Activated naive CD4-positive, alpha-beta T cell (primary cell): ENCODE measurements at places on chromosomes 12 and 14.

GRCh38 chr12:68673788-68674187 is 13.0 kb upstream of the NUP107 start:
- no peak for DNase-seq

DNA sequence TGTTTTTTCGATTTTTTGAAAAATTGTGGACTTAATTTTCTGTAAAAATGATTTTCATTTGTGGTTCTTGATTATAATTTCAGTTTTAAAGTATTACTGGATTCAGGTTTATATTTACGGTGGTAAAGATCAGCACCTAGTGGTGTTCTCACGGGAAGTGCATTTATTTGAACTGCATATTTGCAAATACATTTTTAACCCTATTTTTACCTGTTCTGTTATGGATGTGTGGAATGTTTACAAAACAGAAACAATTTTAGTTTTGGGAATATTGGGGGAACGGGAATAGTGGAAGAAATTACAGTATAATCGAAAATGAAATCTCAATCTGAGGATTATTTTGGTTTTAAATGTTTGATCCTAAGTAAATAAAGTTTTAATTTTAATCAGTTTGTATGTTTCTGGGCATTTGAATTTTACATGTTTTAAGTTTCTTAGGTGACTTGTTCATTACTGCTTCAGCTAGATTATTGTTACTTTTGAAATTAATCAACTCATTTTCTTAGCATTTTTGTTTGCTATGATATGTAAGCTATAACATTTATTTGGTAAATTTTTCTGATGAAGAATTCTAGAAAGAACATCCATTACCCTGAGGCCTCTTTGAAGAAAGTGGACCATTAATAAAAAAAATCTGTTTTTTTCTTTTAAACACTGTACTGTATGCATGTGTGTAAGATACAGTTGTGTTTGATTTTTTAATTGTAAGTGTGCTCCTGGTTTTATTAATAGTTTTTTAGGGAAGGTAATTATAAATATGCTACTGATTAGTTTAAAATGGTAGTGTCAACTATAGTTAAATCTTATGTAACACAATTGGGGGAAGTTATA is 942 bp downstream of the ATF7IP start:
- no peak for DNase-seq

DNA sequence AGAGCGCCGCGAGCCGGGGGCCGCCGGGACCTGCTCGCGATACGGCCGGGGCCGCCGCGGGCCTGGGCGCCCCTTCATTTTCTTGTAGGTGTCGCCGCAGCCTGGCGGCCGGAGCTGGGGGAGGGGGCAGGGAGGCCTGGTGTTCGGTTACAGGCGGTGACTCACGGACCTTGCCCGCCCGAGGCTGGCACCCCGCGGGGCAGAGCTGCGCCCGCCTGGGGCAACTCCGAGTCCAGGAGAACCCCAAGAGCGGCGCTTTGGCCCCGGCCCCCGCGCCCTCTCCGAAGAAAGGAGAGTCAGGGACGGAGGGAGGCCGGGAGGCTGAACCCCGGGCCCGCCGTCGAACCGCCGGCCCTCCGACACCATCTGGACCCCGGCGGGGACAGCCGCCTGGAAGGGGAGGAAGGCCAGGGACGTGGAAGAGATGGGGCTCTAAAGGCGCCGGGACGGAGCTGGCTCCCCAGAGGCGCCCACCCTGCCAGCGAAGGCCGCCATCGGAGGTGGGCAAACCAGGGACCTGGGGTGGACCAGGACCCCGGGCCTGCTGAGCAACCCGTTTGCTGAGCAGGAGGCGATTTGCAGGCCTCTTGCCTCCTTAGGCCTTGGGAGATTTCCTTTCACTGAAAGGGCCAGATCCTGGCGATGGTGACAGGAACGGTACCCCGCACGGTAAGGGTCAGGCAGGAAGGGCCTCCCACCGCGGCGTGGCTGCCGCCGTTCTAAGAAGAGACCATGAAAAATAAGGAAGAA is 843 bp upstream of the NUAK1 start:
- DNase-seq, result no peak

DNA sequence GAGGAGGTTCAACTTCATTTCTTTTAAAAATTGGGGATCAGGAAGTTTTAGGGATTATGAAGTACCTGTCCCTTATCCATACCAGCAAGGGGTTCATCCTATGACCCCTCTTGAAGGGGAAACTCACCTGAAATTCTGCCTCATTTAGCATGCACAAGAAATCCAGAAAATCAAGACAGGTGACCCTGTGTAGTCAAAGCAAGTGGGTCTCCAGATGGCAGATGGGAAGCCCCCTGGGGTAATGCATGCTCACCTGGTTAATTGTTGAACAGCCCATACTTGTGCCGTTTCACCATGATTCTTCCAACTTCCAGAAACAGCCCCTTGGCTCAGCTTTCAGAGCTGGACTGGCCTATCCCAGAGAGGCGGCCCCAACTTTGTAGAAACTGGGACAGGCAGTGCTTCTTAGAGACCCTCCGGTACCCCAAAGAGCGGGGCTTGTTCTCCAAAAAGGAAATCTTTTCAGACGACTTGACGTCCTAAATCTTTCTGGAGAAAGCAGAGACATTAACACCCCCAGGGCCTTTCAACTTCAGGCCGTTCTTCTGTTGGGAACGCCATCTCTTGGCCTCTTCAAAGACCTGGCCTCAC is 66.3 kb upstream of the ESRRB start:
- DNase-seq, result no peak

DNA sequence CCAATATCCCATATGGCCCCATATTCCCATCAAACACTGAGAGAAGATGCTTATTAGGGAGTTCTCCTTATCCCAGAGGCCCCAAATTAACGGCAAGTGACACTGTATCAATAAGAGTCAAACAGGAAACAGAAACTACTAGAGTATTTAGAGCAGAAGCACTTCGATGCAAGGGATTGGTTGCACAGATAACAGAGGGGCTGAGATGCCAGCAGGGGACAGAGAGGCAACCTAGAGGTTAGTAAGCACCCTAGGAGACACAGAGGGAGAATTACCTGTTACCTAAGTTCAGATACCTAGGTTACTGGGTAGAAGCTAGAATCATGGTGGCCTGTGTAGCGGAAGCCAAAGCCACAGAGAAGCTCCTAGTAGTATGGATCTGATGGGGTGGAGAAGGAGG is 2.9 kb downstream of the HEBP1 start:
- no peak for DNase-seq

GRCh38 chr14:80313806-80314205 is 102.5 kb upstream of the DIO2 start:
- DNase-seq, result no peak

DNA sequence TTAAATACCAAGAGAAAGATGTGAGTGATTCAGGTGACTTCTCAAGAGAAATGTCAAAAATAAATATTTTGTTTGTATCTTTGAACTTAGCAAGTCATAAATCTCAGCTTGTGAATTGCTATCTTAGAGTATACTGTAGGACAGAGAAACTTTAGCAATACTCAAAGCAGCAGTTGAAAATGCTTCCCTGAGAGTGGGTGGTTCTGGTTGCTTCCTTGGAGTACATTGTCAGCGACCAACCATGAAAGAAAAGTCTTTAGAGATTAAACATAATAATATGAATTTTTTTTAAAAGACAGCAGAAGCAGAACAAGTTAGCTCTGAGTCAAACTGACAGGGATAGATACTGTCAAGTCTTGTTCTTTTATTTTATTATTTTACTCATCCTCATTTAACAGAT is 86.8 kb upstream of the OSBPL8 start:
- no peak for DNase-seq

- DNase-seq, result no peak
Observed at GRCh38 chr14:52002542-52002941, 13.2 kb downstream of the RTRAF start.

DNA sequence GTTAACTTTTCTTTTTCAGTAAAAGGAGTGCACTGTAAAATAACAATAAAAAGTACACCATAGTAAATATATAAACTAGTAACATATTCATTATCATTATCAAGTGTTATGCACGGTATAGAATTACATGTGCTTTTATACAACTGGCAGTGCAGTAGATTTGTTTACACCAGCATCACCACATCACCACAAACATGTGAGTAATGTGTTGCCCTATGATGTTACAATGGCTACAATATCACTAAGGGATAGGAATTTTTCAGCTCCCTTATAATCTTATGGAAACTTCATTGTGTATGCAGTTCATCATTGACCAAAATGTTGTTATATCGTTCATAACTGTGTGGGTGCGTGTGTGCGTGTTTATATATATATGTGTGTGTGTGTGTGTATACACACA is 23.5 kb upstream of the NEDD1 start:
- DNase-seq, result no peak

DNA sequence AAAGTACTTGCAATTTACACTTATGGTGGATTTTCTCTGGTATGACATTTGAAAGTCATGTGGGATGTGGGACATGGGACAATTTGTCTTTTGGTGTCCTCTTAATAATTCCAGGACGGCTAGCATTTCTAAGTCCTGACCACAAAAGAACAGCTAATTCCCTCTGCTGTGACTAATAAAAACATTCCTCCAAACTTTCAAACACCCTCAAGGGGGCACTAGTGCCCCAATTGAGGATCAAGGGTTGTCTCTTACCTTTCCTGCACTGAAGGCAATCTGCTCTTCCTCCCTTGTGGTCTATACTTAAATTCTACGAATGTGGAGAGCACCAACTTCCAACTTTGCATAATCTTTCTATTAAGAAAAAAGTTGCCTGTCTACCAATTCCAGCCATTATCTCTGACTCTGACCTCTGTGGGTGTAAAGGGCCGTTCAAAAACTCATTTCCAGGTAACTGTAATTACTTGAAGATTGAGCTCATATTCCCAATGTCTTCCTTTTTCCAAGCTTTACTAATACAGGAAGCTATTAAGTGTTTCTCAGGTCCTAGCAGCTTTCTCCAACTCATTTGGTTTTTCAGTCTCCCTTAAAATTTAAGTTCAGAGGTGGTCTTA is 210.2 kb downstream of the PTPRO start:
- no peak for DNase-seq

GRCh38 chr12:91804533-91804932 is 341.1 kb downstream of the BTG1 start:
- no peak for DNase-seq

DNA sequence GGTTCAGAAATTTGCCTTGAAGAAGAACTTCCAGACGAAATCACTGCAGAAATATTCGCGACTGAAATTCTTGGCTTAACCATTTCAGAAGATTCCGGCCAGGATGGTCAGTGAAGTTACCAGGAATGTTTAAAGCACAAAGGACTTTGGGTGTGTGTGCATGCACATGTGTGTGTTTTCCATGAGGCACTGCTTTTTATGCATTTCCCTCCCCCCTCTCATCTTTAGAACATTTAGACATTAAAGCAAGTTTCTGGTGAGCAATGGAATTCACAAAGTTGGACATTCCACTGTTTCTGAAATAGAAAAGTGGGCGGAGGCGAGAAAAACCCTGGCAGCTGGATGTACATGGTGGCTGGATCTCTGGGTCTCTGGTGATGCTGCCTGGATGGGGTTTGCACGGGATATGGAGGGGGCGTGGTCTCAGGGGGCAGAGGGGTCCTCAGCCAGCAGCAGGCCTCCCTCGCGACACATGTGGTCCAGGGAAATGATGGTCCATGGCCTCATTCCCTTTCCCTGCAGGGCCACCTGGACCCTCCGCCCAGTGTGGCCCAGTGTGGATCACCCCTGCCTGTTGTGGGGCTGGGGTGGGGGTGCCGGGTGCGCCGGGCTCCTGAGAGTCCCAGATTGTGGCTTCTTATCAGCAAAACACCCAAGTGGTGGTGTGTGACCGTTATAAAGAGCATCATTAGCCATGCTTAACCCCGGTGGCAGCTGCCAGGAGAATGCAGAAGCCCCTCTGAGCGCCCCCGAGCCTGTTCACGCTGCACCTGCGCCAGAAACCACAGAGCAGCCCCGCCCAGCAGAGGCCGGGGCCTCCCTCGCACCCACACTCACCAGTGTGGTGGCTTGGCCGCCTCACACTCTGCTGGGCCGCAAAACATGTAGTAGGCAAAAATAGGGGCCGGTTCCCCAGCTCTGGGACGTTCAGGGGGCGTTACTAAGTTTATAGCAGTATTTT is 17.8 kb upstream of the BCL7A start:
- DNase-seq, result no peak

GRCh38 chr14:88196925-88197324 is 126.1 kb downstream of the KCNK10 start:
- DNase-seq, result no peak

DNA sequence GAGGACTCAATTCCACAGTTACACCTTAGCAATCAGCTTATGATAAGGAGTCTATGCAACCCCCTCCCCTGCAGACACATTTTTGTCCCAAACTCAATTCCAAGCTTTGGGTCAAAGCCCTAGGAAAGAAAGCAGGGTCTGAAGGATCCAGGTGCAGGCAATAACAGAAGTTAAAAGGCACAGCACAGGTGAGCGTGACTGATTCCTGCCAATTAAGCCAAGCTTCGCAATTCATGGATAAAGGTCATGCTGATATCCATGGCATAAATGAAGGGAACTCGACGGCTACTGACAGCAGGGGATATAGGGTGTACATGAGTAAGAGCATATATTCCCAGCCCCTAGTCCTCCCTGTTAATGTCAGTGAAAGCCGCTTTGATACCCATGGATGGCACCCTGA is 39.3 kb downstream of the C12orf56 start:
- DNase-seq, result no peak

DNA sequence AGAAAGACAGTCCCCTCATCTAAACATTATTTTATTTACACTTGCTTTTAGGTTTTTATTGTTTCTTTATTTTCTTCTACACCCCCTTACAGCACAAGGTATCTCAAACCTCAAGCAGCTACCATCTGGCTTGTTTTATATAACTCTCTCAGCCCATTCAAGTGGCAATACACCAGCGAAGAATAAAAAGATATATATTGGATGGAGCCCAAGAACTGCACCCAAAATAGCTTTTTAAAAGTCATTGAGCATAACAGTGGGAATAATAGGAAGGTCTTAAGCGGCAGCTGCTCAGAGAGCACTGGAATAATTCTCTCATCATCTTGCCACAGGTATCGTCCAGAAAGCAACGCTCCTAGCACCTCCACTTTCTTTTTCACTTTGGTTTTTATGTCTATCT is 322.5 kb downstream of the SYT1 start:
- DNase-seq, result no peak

DNA sequence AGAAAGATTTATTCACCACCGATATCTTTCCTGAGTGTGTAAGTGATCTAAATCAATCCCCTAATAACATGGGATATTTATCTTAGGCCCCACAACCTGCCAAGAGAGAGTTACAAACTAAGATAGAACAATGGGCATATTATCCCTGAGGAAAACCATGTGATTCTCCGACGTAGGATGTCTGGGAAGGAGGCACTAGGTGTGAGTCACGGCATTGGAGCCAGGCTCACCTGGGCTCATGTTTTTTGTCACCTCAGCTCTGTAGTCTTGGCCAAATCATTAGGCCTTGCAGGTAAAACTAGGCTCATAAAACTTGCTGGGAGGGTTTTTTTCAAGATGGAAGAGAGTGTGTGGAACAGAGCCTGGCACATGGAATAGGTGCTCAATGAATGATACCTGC is 129.7 kb upstream of the PLEKHG7 start:
- no peak for DNase-seq

GRCh38 chr12:57235017-57235727 is 5.7 kb downstream of the SHMT2 start:
- DNase-seq, result no peak

GRCh38 chr14:35043046-35043445 is 3.0 kb upstream of the FAM177A1 start:
- no peak for DNase-seq
